Adrenal gland (tissue), 19 donors: ENCODE measurements at places on chromosomes 12 and 14. TPM values are rescaled to one million over a fixed set of nuclear protein-coding genes. Genes with fewer than 3 reads are reported as not detected.

EIF2B1 gene
- 46.6 TPM for total RNA-seq

DNA sequence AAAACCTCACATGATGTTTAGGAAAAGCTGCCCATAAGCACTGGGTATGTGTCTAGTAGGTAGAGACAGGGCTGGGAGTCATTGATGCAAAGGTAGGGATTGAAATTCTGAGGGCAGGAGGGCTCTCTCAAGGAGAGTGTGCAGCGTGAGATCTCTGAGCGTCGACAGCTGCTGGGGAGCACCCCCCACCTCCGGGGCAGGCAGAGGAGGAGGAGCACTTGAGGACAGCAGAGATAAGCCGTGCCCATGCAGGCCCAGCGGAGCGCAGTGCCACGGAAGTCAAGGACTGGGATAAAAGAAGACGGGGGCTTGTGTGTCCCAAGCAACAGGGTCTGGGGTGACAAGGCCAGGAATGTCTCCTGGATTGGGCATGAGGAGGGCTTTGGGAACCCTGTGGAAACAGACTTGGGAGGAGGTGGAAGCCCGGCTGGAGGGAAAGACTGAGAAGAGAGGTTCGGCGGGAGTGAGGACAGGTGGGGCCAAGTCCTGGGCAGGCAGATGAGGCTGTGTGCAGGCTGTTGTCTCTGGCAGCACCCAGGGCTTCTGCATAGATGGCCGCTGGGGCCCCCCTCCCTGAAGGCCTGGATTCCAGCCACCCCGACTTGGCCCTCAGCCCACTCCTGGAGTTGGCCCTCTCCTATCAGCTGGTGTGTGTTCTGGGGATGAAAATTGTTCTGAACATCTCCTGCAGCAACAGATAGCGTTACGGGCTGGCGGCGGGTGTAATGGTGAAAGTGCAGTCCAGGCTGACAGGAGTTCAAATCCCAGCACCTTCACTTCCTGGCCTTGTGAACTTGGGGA lies 1.9 kb downstream of the CACNA2D4 start:
- peaks cover 6% of the 10 kb centered on the region for H3K4me1 ChIP-seq
- H3K27ac ChIP-seq = peak overlapping the region; percentile 75
- peak; percentile 72 for DNase-seq
- no peaks in the 10 kb centered on the region for H3K27me3 ChIP-seq

ADAM20 gene
- total RNA-seq = not detected

- H3K36me3 ChIP-seq = no peaks in the 10 kb centered on the region
- DNase-seq = no peak
- H3K4me1 ChIP-seq = no peaks in the 10 kb centered on the region
These were observed 412.1 kb downstream of the DAD1 start for GRCh38 chr14:22176957-22177356.

DNA sequence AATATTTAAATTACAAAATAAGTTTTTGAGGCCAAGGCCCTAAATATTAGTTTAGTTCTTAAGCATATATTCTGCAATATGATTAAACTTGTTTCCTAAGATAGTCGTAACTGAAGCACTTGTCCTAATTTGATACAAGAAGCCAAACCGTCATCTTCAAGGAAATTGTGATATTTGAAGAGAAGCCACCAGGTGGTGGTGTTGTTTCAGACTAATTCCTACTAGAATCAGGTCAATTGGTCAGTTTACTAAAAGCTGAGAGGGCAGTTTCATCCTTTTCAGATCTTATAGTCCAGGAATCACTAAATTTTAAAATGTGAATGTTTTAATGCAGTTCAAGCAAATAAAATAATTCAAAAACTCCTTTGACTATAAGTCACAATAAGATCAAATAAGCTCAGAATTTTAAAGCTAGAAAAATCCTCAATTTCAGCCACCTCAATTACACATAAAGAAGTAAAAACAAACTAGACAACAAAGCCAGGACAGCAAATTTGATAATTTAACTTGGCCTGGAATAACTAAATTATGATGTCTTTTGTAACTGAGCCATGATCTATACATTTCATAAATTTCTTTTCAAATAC lies 7.1 kb upstream of the ARL1 start:
- DNase-seq = peak; percentile 54
- no peaks in the 10 kb centered on the region for H3K4me1 ChIP-seq
- no peaks in the 10 kb centered on the region for H3K36me3 ChIP-seq
- H3K4me3 ChIP-seq = no peak overlapping the region

GPR65 gene
- total RNA-seq = 0.18 TPM

KLRG1 gene
- total RNA-seq = 2.6 TPM

DNA sequence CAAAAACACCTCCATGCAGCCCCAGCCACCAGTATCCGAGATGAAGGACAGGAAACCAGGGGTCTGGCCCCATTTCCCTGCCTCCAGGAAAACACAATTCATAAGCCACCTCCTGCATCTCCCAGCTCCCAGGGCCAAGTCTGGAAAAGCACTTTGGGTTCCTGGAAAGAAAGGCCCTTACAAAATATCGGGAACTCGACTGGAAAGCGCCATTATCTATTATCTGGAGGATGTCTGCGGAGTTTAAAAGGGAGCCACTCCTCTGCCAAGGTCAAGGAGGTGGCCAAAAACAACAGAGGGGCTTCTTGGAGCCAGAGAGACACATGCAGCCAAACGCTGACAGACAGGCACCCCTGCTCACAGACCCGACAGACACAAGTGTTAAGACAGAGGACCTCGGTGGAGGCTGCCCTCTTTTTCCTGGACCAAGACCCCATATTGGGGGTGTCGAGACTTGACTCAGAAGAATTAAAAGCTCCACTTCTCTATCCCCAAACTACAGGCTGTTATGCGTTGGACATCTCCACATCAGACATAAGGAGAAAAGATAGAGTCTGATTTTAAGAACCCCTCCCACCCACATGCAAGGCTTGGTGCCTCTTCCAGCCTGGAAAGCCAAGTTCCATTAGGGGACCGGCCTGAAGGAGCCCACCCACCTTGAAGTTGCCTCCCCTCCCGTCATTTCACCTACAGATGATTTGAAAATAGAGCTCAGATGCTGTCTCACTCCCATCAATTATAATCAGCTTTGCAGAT lies 9.6 kb downstream of the ACTN1 start:
- H3K36me3 ChIP-seq = peaks cover 12% of the 10 kb centered on the region
- no peak for DNase-seq
- H3K4me3 ChIP-seq = no peak overlapping the region
- peaks cover 61% of the 10 kb centered on the region for H3K4me1 ChIP-seq

DNA sequence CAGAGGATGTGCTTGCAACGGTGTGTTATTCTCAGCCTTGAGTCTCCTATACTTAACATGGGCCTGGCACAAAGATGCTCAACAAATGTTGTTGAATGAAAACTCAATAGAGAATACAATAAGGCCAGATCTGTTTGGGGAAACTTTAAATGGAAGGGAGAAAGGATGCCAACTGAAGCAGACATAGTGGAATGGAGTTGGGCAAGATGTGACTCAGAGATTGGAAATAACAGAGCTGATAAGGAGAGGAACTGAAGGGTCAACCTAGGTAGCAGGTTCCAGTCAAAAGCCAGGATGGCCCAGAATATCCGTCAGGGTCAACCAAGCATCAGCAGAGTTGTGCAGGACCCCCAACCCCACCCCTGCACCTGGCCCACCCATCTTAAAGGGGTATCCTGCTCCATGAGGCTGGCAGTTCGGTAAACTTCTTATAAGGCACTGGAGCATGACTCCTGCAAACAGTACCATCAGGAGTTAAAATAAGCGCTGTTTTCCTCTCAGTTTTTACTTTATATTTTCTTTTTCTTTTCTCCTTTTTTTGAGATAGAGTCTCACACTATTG lies 1.1 kb upstream of the BCDIN3D start:
- H3K27me3 ChIP-seq = no peaks in the 10 kb centered on the region
- no peaks in the 10 kb centered on the region for H3K36me3 ChIP-seq
- no peak overlapping the region for H3K4me3 ChIP-seq
- H3K27ac ChIP-seq = no peak overlapping the region

COL2A1 gene
- not detected for total RNA-seq

DNA sequence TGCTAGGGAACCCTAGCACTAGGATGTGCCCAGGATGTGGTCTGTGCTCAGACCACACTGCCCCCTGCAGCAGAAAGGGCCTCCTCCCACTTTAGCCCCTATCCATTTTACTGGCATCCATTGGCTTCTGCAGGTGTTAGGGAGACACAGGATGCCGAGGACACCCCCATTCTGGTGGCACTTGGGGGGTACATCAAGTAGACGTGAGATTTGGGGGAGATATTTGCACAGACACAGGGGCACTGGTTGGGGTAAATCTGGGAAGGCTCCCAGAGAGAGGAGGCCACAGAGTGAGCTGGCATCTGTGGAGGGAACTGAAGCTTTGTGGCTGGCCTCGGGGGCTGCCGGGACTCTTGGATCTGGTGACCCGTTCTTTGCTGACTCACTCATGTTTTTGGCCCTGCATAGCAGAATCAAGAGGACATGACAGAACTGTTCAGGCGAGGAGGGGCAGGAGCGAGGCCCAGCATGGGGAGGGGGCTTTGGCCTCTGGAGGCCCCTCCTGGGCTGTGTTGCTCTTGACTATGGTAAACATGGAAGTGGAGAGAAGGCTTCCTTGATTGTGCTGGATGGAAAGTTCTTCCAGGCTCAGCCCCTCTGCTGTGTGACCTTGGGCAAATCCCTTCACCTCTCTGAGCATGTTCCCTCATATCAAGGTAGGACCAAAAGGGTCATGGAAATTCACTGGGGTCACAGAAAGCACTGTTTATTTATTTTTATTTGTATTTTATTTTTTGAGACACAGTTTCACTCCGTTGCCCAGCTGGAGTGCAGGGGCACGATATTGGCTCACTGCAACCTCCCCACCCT lies 1.8 kb downstream of the PLBD2 start:
- peak overlapping the region; percentile 97 for H3K4me3 ChIP-seq
- no peaks in the 10 kb centered on the region for H3K27me3 ChIP-seq
- peaks cover 5% of the 10 kb centered on the region for H3K36me3 ChIP-seq
- peak; percentile 87 for DNase-seq

- H3K4me1 ChIP-seq = peaks cover 3% of the 10 kb centered on the region
- H3K4me3 ChIP-seq = no peak overlapping the region
- H3K27me3 ChIP-seq = no peaks in the 10 kb centered on the region
These were observed 87.4 kb upstream of the SLC38A2 start for GRCh38 chr12:46459861-46460545.

GRCh38 chr12:96876966-96877365 lies 30.1 kb upstream of the NEDD1 start:
- H3K27ac ChIP-seq = no peak overlapping the region
- H3K4me3 ChIP-seq = no peak overlapping the region
- H3K4me1 ChIP-seq = no peaks in the 10 kb centered on the region
- no peak for DNase-seq
- H3K36me3 ChIP-seq = no peaks in the 10 kb centered on the region
